Foreskin keratinocyte (primary cell): ENCODE measurements at places on chromosomes 16 and 17.

DNA sequence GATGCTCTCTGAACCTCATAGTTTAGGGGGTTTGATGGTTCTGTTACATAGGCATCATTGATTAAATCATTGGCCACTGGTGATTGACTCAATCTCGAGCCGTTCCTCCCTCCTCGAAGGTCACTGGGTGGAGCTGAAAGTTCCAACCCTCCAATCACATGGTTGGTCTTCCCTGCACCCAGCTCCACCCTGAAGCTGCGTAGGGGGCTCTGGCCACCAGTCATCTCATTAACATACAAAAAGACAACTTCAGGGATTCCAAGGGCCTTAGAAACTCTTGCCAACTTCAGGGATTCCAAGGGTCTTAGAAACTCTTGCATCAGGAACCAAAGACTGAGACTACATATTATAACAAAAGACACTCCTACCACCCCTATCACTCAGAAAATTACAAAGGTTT lies 306.5 kb upstream of the TNRC6C start:
- DNase-seq = no peak

GRCh38 chr17:77602062-77602746 lies 356.3 kb upstream of the TNRC6C start:
- DNase-seq = peak; percentile 78

DNA sequence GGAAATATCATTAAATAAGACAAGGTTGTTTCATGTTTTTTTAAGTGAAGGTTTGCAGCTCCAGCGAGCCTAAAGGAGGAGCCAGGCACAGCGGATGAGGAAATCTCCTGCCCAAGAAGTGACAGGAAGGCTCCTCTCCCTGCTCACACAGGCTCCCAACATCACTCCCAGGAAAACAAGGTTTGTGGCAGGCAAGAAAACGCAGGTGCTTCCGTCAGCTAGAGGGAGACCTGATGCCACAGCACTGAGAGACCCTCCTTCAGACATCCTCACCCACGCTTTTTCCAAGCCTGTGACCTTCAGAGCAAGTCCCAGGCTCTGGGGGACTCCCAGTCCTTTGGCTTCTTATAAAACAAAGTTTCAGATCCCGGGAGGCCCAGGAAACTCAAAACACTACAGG lies 89.7 kb downstream of the ZNF423 start:
- DNase-seq = no peak

GRCh38 chr17:58268774-58269556 lies 11.8 kb downstream of the MPO start:
- DNase-seq = no peak

DNA sequence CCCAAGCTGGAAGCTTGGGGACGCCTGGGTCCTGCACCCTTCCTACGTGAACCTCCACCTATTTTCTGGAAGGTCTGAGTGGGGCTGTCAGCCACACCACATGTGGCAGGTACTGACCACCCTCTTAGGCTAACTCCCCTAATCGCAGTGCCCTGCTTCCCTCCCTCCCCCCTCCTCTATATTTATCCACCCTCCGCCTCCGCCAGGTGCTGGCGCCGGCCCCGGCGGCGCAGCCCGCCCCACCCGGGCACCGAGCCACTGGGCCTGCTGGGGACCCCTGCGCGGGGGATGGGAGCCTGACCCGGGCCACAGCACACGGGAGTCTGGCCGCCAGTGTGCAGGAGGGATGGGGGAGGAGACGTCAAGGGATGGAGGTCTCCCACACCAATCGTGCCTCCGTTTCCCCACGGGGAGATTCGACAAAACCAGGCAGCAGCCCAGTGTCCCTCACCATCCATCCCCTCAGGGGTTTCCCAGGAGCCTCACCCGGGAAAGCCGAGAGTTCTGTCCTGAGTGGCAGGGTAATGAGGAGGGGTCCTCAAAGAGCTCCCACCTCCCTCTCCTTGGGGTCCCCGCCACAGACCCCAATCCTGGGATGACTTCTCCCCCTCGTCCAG lies 1.3 kb downstream of the PLEKHH3 start:
- DNase-seq = no peak

DNA sequence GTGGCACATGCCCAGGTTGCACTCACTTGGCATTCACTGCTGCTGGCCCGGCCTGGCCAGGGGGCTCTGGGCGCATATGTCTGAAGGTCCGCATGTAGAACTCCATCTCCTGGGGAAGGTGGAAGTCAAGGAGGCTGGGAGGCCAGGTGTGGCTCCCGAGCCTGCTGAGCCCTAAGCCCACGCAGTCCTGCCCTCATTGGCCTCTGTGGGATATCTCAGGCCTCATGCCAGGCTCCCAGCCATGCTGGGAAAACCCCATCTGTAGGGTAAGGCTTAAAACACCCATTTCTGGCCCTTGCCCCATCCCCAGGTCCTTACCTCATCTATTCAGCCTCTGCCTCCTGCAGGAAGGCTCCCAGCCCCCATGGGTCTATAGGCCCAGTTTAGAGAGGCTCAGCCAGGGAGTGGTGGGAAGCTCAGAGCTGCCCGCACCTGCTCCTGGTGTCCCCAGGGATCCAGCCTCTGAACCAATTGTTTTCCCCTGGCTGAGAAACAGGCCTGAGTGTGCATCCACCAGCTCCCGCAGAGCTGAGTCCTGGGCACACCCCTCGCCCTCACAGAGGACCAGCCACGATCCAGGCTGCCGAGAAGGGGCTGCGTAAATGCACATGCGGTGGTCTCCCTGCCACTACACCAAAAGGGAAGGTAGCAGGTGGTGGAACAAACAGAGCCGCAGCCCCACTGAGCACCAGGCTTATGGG lies 2.3 kb upstream of the TPPP3 start:
- no peak for DNase-seq

GRCh38 chr17:78729641-78730040 lies 52.4 kb downstream of the CYTH1 start:
- DNase-seq = no peak

DNA sequence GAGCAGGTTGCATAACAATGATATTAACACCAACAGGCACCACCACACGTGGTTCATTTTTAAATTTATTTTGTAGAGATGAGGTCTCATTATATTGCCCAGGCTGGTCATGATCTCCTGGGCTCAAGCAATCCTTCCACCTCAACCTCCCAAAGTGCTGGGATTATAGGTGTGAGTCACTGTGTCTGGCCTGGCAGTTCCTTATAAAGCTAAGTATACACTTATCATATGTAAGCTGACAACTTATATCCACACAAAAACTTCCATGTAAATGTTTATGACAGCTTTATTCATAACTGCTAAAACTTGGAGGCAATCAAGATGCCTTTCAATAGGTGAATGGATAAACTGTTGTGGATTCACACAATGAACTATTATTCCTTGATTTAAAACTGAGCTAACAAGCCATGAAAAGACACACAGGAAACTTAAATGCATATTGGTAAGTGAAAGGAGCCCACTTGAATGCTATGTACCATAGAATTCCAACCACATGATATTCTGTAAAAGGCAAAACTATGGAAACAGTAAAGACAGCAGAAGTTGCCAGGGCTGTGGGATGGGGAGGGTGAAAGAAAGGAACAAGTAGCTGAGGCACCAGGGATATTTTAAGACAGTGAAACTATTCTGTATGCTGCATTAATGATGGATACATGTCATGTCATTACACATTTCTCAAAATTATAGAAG lies 156.5 kb upstream of the KCNJ18 start:
- DNase-seq = no peak

- DNase-seq = no peak
Measured at GRCh38 chr16:70689970-70690891, 4.4 kb upstream of the MTSS2 start.
